ENCODE measurements at places on chromosomes 5 and 9.

DNA sequence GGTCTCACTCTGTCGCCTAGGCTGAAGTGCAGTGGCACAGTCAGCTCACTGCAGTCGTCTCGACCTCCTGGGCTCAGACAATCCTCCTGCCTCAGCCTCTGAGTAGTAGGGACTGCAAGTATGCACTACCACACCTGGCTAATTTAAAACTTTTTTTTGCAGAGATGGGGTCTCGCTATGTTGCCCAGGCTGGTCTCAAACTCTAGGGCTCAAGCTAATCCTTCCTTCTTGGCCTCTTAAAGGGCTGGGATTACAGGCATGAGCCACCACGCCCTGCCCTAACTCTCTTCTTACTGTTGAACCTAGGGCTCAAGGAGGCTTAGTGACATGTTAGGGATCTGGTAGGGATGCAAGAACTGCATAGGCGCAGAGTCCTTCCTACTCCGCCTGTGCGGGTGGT lies 65.3 kb downstream of the SNX30 start:
- no peak for DNase-seq

DNA sequence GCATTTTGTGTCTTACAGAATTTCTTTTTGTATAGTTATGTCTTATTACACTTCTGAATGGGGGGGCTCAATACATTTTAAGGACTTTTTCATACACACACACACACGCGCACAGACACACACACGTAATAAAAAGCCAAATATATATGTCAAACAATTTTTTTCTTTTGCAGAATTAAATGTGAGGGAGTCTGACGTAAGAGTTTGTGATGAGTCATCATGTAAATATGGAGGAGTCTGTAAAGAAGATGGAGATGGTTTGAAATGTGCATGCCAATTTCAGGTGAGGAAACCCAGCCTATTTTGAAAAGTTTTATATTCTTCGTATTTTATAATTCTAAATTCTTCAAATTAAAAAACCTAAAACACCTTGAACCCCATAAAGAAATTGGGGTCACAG lies 25.6 kb downstream of the TMEFF1 start:
- DNase-seq = no peak

- DNase-seq = no peak
These were observed 309.6 kb downstream of the ACTL7B start for GRCh38 chr9:108546215-108546614.

GRCh38 chr9:119091074-119091473 lies 278.2 kb downstream of the BRINP1 start:
- DNase-seq = no peak

DNA sequence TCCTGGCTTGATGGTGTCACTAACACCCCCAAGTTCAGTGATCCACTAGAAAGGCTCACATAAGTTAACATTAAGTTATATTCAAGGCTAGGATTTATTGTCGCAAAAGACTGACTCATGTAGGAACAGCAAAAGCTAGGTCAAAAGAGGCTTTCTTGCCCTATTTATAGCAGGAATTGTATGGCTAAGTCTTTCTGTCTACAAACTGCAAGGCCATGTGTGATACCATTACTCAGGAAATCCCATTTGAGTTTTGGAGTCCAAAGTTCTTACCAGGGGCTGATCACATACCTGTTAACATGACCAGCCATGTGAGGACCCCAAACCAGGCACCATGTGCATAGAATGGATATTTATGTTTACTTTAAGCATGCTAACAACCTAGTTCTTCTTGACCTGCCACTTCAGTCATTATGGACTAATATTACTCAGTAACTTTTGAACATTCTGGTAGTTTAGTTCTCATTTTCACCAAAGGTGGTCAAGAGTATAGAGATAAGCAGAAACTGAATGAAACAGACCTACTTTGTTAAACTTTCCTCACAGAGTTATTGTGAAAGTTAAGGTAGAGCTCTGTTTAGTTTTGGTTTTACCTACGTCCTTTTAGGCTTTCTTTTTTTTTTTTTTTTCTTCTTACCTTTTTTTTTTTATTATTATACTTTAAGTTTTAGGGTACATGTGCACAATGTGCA lies 281.1 kb downstream of the FER start:
- no peak for DNase-seq
